ENCODE measurements at places on chromosomes 12 and 14.
A peak's percentile ranks its signal among the peaks of the same experiment; 100 is the strongest.

GRCh38 chr12:111431772-111432171, 26.0 kb downstream of the SH2B3 start:
- DNase-seq = no peak

DNA sequence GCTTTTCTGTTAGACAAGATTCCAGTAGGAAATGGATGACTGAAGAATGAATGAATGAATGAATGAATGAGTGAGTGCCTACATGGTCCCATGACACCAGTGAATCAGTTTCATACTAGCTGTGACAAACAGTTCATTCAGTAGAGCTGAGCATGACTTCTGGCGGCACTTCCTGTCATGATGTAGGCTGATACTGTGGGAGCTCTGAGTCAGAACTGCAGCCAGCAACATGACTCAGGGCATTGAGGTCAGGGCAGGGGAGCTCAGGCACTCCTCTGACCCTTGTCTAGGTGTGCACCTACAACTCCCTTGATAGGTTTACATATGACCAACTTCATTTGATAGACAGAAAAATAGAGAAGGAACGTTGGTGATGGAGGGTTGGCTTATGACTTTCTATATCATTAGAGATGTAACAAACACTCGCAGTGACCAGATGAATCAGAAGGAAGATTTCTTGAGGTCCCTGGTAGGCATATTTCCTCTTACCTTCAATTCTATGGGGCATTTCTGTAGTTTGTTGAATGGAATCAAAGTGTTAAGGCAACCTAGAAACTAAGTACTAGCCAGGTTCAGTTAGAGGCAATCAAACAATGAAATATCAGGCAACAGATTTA, 139.3 kb upstream of the ARHGAP5 start:
- DNase-seq = peak; percentile 58

- DNase-seq = no peak
These were observed 67.3 kb upstream of the FUT8 start for GRCh38 chr14:65345266-65345665.

- DNase-seq = no peak
These were observed 104.0 kb downstream of the VRK1 start for GRCh38 chr14:96901227-96901626.

DNA sequence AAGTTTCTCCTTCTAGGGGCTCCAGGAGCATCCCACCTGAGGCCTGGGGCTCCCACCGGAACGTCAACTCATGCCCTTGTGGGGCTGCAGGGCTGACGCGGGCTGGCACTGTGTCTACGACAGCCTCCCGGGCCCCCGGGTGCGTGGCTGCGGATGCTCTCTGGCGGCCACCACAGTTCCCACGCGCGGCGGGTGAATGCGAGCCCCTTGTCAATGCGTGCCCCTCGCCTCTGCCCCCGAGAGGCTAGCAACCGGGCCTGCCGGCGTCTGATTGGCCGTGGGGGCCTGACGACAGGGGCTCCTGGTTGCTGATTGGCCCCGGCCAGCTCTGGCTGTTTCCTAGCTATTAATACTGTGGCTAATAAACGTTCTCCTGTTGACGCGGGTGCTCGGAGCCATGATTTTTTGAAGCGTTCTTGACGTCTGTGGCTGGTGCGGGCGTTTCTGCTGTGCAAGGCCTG, 1.8 kb upstream of the MEG3 start:
- DNase-seq = no peak

GRCh38 chr12:53964315-53964713, 8.6 kb upstream of the HOXC11 start:
- DNase-seq = no peak

DNA sequence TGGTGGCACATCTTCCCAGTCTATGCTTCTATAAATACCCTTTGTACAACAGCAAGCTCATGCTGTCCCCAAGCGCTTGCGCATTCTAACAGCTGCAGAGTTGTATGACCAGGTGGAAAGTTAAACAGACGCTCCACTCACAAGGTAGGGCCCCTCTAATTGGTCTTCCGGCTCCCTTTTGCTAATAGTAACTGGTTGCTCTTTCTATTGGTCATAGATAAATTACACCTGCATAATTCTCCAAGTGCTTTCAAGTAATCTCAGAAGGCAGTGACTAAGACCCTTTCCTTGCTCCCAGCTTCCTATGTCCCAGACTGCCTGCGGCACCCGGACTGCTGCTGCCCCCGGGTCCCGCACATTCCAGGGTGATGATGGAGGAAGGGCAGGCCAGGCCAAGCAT, 6.1 kb upstream of the TSPAN9 start:
- DNase-seq = no peak

DNA sequence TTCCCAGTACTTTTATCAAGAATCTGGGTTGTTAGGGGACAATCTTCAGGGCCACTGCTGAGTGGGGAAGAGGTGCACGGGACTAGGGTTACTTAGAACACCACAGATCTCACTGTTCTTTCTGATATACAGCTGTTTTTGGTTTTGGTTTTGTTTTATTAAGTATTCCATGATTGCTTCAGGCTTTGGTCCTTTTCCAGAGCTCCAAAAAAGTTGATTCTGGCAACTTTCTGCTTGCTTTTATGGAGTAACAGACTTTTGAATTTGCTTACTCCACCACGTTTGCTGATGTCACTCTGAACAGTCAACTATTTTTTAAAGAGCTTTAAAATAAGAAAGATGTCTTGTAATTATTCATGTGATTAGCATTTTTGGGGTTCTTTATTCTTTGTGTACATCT, 368.1 kb upstream of the FOXG1 start:
- DNase-seq = no peak

DNA sequence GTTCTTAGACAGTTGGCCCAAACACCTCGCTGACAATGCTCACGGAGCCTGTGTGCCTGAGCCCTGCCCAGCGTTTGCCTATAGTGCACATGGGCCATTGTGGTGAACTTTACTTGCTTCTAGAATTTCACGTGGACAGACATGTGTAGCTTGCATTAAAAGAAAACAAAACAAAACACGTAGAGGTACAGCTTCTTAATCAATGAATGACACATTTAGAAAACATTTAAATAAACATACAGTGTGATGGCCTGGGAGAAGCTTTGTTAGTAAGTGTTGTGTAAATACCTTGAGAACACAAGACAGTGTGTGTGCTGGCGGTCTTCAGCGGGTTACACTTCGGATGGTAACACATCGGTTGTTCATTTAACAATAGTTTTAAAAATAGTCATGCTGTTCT, 38.1 kb downstream of the SMOC1 start:
- no peak for DNase-seq

GRCh38 chr12:98671459-98671858, 26.4 kb downstream of the APAF1 start:
- DNase-seq = no peak

DNA sequence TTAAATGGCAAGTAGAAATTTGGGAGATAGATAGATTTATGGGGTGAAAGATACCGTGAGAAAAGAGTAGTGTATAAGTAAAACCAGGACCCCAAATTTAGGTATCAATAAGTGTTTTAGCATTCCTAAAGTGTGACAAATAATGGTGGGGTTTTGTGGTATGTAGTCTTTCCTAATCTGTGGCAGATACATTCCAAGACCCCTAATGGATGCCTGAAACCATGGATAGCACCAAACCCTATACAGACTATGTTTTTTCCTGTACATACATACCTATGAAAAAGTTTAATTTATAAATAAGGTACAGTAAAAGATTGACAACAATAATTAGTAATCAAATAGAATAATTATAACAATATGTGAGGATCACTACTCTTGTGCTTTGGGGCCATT, 14.4 kb upstream of the TCP11L2 start:
- no peak for DNase-seq

DNA sequence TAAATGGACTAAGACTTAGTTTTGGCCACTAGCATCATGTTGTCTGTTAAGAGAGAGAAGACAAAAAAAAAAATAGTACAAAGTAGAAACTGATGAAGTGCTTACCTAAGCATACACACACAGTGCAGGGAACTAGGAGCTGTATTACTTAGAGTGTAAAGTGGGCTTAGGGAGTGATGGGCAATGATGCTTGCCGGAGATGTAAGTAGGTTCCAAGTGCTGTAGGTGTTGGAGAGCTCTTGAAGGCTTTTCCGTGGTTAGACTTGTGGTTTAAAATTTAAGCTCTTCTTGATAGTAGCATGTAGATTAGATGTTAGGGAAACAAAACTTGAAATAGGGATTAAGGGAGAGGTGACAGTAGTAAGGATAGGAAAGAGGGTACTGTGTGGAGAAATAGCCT, 34.7 kb downstream of the MIA2 start:
- no peak for DNase-seq

DNA sequence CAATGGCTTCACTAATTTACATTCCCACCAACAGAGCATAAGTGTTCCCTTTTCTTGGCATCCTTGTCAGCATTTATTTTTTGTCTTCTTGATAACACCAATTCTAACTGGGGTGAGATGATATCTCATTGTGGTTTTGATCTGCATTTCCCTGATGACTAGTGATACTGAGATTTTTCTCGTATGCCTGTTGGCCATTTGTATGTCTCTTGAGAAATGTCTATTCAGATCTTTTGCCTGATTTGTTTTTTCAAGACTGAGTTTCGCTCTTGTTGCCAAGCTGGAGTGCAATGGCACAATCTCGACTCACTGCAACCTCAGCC, 4.7 kb upstream of the PLD4 start:
- DNase-seq = no peak

DNA sequence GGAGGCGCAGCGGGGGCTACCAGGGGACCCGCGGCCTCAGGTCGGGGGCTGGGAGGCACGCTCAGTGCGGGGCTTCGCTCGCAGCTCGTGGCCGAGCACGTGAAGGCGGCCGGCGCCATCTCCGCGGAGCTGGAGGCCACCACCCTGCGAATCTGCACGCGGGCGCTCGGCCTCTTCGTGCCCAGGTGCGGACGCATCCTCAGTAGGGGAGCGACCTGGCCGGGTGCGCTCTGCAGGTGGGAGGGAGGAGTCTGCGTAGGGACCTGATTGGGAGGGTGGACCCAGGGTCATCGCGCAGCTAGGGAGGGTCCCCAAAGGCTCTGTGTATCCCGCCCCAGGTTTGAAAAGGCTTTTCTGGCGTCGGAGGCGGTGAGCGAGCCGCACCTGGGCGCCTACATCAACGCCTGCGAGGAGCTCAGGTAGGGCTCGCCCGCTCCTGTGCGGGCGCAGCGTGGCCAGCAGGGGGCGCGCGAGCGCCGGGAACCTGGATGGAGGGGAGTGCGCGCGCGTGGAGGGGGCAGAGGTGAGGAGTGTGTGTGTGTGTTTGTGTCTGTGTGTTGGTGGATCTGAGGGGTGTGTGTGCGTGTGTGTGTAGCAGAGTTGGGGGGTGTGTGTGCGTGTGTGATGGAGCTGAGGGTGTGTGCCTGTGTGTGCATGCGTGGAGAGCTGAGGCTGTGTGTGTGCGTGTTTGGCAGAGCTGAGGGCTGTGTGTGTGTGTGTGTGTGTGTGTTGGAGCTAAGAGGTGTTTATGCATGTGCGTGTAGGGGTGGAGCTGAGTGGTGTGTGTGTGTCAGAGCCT, 10.3 kb downstream of the EXOC3L4 start:
- DNase-seq = peak; percentile 24

GRCh38 chr12:76680940-76681339, 83.0 kb upstream of the ZDHHC17 start:
- DNase-seq = no peak

GRCh38 chr14:100524233-100524932, 62.8 kb downstream of the BEGAIN start:
- DNase-seq = no peak

- no peak for DNase-seq
These were observed 48.0 kb downstream of the USP15 start for GRCh38 chr12:62308201-62308600.

DNA sequence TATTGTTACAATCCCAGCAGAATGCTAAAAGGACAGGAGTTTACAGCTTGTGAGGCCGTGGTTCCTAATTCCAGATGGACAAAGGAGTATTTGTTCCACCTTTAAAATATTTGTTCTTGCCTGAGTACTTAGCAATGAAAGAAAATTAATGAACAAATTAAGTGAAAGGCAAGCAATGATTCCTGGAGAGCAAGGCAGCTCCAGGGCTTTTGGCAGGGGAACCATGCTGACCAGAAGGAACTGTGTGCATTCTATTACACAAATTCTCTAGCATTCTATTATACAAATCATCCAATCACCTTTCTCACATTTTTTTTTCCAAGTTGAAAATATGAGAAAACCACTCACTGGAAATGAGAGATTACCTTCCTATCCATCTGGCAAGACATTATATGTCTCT, 1.8 kb upstream of the BMAL2 start:
- no peak for DNase-seq

DNA sequence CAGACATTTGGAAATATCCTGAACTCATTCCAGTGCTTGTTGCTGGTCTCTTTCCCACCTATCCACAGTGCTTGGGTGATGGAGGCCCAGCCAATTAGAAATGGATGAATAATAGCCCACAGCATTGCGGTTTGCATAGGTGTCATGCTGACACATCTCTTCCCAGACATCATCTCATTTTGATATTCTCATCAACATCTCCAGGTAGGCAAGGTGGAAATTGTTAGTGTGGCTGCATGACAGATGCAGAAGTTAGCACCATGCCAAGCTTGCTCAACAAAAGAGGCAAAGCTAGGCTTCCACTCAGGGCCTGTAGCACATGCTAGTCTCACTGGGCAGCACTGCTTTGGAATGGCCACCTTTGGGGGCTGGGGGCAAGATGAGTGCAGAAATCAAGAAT, 1118.9 kb downstream of the VRK1 start:
- no peak for DNase-seq

- DNase-seq = no peak
These were observed 96.7 kb downstream of the CHST11 start for GRCh38 chr12:104553421-104553820.

DNA sequence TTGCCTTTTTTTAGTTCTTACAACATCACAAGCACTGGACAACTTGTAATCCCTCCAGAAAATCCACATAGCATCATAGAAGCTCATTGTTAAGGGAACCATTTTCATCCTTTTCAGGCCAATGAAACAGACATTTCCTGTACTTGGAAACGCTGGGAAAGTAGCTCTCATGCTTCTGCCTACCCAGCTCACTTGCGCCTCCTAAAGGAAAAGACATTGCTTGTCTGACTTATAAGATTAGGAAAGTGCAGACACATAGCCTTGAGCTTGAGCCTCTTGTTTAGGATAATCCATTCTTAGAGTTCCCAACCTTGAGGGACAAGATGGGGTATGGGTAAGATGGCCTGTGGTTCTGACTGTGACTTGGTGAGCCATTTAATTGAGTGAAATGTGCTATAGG, 589.5 kb downstream of the NOVA1 start:
- no peak for DNase-seq

DNA sequence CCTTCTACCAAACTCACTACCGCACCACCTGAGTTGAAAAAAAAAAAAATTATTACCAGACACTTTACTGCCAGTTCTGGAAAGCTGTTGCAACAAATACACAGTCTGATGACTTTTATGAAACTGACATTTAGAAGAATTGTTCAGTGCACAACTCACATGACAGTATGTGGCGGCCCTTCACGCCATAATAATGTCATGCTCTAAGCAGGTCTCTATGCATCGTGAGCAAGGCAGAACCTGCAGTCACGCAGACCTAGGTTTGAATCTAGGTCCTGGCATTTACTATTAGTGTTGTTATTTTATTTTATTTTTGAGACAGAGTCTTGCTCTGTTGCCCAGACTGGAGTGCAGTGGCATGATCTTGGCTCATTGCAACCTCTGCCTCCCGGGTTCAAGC, 8.1 kb downstream of the MYL2 start:
- no peak for DNase-seq
